ENCODE measurements at places on chromosomes 12 and 14. TPM values are rescaled to one million over a fixed set of nuclear protein-coding genes. Genes with fewer than 3 reads are reported as not detected.

DNA sequence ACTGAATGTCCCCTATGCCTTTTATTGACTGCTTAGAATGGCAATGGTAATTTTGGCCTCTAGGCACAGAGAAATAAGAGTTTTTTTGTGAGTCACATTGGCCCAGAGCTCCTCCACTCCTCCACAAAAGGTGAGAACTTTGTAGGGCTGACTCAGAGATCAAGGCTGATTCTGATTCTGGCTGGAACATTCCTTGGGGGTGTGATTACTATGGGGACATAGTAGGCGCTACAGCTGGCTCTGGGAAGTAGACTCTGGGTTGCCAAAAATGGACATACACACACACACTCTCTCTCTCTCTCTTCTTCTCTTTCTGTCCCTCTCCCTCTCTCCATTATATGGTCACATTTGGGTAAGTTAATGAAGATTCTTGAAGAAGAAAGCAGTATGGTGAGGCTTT is 174.6 kb upstream of the DDHD1 start:
- no peaks in the 10 kb centered on the region for H3K36me3 ChIP-seq
- no peak overlapping the region for H3K4me3 ChIP-seq
- no peaks in the 10 kb centered on the region for H3K27me3 ChIP-seq

- H3K27me3 ChIP-seq: no peaks in the 10 kb centered on the region
- DNase-seq: no peak
- no peaks in the 10 kb centered on the region for H3K36me3 ChIP-seq
- no peak overlapping the region for H3K4me3 ChIP-seq
- H3K27ac ChIP-seq: no peak overlapping the region
- H3K4me1 ChIP-seq: no peaks in the 10 kb centered on the region
Measured at GRCh38 chr14:53226553-53226952, 73.4 kb upstream of the DDHD1 start.

DNA sequence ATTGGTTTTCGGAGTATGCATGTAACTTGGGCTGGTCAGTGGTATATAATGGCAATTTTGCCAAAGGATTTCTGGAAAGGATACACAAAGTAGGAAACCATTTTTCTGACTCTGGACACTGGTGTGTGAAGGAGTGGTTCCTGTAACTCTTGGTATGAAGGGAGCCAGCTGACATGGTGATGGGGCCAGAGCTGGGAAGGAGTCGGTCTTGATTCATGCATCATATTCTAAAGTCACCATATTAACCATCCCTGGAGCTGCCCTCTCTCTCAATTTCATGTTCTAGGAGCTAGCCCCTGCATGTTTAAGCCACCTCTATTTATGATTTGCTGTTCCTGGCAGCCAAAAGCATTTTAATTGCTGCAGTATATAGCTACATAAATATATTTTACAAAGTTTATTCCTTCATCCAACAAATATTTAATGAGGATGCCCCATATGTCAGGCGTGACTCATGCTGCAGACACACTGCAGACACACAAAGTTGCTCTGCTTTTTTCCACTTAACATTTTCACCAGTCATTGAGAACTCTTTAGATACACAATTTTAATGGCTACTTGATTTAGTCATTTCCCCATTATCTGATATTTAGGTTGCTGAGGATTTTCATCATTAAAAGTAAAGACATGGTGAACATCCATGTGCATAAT is 78.7 kb upstream of the PSMC1 start:
- no peak overlapping the region for H3K4me3 ChIP-seq
- H3K4me1 ChIP-seq: no peaks in the 10 kb centered on the region
- no peak for DNase-seq

- H3K27me3 ChIP-seq: no peaks in the 10 kb centered on the region
- H3K36me3 ChIP-seq: no peaks in the 10 kb centered on the region
- H3K27ac ChIP-seq: no peak overlapping the region
- no peak overlapping the region for H3K4me3 ChIP-seq
Measured at GRCh38 chr12:47602949-47603558, 102.8 kb downstream of the RPAP3 start.

GRCh38 chr14:75294649-75295033 is 16.0 kb downstream of the FOS start:
- no peaks in the 10 kb centered on the region for H3K27me3 ChIP-seq
- H3K27ac ChIP-seq: peak overlapping the region; percentile 89
- peak overlapping the region; percentile 57 for H3K4me3 ChIP-seq
- no peak for DNase-seq
- H3K4me1 ChIP-seq: peaks cover 25% of the 10 kb centered on the region

GRCh38 chr12:13011098-13011497 is 11.0 kb upstream of the HEBP1 start:
- H3K27ac ChIP-seq: no peak overlapping the region
- H3K4me3 ChIP-seq: no peak overlapping the region
- no peaks in the 10 kb centered on the region for H3K36me3 ChIP-seq
- DNase-seq: no peak
- H3K27me3 ChIP-seq: no peaks in the 10 kb centered on the region
- no peaks in the 10 kb centered on the region for H3K4me1 ChIP-seq

DNA sequence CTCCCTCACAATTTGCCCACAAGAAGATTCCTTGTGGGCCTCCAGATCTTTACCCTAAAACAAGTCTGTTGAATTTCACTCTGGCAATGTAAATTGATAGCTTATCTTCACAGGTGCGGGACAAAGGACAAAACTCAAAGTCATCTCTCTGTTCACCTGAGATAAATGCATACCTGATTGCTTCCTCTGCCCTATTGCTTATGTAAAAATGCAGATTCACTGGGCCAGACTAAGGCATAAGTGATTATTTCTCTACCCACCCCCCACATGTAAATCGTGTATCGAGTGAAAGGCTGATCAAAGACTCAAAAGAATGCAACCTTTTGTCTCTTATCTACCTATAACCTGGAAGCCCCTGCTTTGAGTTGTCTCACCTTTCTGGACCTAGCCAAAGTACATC is 316.8 kb downstream of the SSPN start:
- no peak for DNase-seq
- no peaks in the 10 kb centered on the region for H3K27me3 ChIP-seq
- H3K4me1 ChIP-seq: no peaks in the 10 kb centered on the region
- no peaks in the 10 kb centered on the region for H3K36me3 ChIP-seq
- no peak overlapping the region for H3K4me3 ChIP-seq

GRCh38 chr12:57628280-57629191 is 4.5 kb downstream of the B4GALNT1 start:
- no peak overlapping the region for H3K4me3 ChIP-seq
- H3K4me1 ChIP-seq: peaks cover 26% of the 10 kb centered on the region
- H3K27ac ChIP-seq: no peak overlapping the region
- peaks cover 98% of the 10 kb centered on the region for H3K27me3 ChIP-seq

- H3K36me3 ChIP-seq: no peaks in the 10 kb centered on the region
- H3K27ac ChIP-seq: peak overlapping the region; percentile 65
- H3K27me3 ChIP-seq: no peaks in the 10 kb centered on the region
- H3K4me1 ChIP-seq: peaks cover 2% of the 10 kb centered on the region
- no peak for DNase-seq
Measured at GRCh38 chr12:46660276-46660675, 165.5 kb downstream of the SLC38A4 start.

DNA sequence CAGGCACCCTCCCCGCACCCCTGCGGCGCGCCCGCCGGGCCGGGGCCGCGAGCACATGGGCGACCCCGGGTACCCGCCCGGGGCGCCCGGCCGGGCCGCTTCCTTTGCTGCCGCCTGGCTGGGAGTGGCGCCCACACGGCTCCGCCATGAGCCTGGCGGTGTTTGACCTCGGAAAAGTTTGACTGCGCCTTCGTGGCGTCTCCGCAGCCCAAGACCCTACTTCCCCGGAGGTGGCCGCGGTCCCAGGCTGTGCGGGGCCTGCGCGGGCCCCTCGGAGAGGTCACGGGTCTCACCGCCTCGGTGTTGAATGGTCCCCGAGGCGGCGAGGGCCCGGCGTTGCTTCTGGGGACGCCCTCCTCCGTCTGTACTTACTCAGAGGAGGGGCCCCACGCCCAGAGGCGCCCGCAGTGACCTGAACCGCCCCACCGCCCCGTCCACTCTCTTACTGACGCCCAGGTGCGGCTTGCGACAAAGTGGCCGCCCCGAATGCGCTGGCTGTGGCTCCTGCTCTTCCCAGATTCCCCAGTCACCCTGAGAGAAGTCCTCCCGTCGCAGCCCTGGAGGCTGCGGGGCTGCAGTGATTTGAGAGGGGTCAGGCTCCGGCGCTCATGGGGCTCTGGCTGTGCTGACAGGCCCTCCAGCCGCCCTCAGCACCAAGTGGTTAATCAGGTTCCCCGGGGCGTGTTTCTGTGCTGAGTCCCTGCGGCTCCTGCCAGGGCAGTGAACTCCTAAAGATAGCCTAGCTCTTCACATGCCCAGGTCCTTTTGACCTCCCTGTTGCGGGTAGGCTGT is 5.8 kb downstream of the KMT5A start:
- peak overlapping the region; percentile 68 for H3K4me3 ChIP-seq
- no peaks in the 10 kb centered on the region for H3K27me3 ChIP-seq
- peaks cover 65% of the 10 kb centered on the region for H3K4me1 ChIP-seq

DNA sequence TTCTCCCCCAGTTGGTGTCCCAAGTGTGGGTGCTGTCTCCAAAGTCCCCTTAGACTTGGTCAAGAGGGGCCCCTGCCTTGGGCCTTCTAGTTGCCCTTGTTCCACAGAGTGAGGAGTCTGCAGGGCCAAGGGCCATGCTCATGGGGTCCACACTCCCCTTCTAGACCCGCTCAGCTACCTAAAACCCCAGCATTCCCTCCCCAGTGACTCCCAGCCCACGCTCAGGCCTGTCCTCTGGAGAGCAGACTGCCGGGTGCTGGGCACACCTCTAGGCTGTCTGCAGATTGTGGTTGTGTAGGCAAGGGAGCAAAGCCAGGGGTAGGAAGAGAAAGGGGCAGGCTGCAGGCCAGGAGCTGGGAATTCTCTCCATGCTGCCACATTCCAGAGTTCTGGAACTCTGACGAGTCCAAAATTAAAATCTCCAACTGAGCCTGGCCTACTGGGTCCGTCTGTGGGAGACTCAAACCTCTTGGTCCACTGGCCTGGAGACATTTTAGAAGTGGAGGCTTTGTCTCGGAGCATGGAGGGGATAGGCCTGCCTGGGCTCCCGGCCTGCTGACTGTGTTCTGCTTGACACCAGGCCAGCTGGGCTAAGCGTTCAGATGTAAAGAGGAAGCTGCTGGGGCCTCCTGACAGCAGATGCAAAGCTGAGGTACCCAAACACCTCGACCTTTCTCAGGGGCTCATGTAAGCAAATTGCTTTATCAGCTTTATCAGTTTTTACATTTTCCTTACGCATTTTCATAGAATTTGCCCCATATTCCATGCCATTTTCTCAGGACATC is 13.7 kb upstream of the KRT5 start:
- H3K4me1 ChIP-seq: peaks cover 13% of the 10 kb centered on the region
- no peak overlapping the region for H3K4me3 ChIP-seq
- no peak for DNase-seq
- no peaks in the 10 kb centered on the region for H3K27me3 ChIP-seq
- no peaks in the 10 kb centered on the region for H3K36me3 ChIP-seq

FOXN4 gene
- total RNA-seq: not detected

GRCh38 chr12:122064780-122065588 is 13.6 kb upstream of the MLXIP start:
- H3K27me3 ChIP-seq: no peaks in the 10 kb centered on the region
- H3K4me3 ChIP-seq: no peak overlapping the region
- H3K27ac ChIP-seq: peak overlapping the region; percentile 44
- peaks cover 89% of the 10 kb centered on the region for H3K4me1 ChIP-seq
- DNase-seq: peak; percentile 65

DNA sequence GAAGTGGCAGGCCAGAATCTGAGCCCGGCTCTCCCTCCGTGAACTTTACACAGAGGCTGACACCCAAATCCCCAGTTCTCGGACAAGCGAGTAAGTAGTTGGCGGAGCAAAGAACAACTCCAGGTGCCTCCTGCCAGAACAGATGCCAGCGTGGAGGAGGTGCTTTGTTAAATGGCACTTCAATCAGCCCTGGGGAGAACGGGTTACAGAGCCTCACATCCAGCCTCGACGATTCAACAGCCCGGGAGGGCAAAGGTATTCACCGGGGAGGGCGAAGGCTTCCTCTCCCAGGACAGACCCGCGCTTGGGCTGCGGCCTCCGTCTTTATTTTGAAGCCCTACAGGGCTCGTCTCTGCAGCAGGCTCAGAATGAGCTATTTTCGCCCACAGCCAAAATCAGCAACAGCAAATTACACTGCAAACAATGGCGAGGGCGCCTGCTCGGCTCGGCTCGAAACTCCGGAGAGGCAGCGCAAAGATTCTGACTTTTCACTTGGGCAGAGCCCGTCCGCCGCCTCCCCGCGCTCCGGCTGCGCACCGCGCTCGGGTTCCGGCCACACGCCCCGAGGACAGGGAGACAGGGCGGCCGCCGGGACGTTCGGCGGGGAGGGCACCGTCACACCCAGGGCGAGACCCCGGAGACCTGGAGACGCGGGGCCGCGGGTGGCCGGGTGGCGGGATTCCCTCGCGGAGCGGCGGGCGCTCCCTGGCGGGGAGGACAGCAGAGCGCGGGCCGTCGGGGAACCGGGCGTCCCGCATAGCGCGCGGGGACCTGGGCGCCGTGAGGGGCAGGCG is 811 bp downstream of the TMCC3 start:
- no peaks in the 10 kb centered on the region for H3K27me3 ChIP-seq
- H3K27ac ChIP-seq: peak overlapping the region; percentile 84
- H3K4me3 ChIP-seq: peak overlapping the region; percentile 81
- H3K36me3 ChIP-seq: no peaks in the 10 kb centered on the region
- H3K4me1 ChIP-seq: no peaks in the 10 kb centered on the region
- peak; percentile 80 for DNase-seq

DNA sequence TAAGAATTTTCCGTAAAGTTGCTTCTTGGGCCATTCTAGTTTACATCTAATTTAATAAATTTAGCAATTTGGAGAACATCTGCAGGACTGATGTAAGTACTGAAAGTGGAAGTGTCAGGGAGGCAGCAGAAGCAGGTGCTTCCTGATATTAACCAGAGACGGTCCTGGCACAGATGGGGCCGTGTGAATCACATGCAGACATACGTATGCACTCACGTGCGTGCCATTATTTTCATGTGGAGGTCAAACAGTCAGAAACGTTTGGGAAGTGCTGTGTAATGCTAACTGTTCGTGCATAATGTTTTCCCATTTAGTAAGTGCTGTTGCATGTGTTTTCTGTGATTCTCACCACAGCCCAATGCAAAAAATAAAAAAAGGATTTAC is 87.8 kb upstream of the DYNC1H1 start:
- no peak overlapping the region for H3K4me3 ChIP-seq
- no peaks in the 10 kb centered on the region for H3K27me3 ChIP-seq
- H3K36me3 ChIP-seq: peaks cover 13% of the 10 kb centered on the region
- peak; percentile 90 for DNase-seq
- no peak overlapping the region for H3K27ac ChIP-seq

GRCh38 chr12:67086116-67086515 is 183.0 kb upstream of the CAND1 start:
- no peaks in the 10 kb centered on the region for H3K4me1 ChIP-seq
- H3K4me3 ChIP-seq: no peak overlapping the region
- H3K27ac ChIP-seq: no peak overlapping the region
- no peaks in the 10 kb centered on the region for H3K36me3 ChIP-seq

IPO8 gene
- total RNA-seq: 15.8 TPM

- H3K27me3 ChIP-seq: no peaks in the 10 kb centered on the region
- peaks cover 24% of the 10 kb centered on the region for H3K4me1 ChIP-seq
- no peaks in the 10 kb centered on the region for H3K36me3 ChIP-seq
- H3K27ac ChIP-seq: no peak overlapping the region
- no peak for DNase-seq
Measured at GRCh38 chr14:33840797-33841196, 110.1 kb downstream of the EGLN3 start.

KRT83 gene
- total RNA-seq: not detected

- peak overlapping the region; percentile 85 for H3K27ac ChIP-seq
- H3K4me1 ChIP-seq: peaks cover 39% of the 10 kb centered on the region
- H3K27me3 ChIP-seq: no peaks in the 10 kb centered on the region
- peak; percentile 27 for DNase-seq
- H3K36me3 ChIP-seq: no peaks in the 10 kb centered on the region
Measured at GRCh38 chr12:45232756-45233372, 17.0 kb downstream of the ANO6 start.

- no peaks in the 10 kb centered on the region for H3K4me1 ChIP-seq
- H3K27ac ChIP-seq: no peak overlapping the region
Measured at GRCh38 chr12:63944586-63945228, 100.2 kb downstream of the SRGAP1 start.

DCTN2 gene
- 102 TPM for total RNA-seq
